ENCODE measurements at places on chromosomes 16 and 17.

DNA sequence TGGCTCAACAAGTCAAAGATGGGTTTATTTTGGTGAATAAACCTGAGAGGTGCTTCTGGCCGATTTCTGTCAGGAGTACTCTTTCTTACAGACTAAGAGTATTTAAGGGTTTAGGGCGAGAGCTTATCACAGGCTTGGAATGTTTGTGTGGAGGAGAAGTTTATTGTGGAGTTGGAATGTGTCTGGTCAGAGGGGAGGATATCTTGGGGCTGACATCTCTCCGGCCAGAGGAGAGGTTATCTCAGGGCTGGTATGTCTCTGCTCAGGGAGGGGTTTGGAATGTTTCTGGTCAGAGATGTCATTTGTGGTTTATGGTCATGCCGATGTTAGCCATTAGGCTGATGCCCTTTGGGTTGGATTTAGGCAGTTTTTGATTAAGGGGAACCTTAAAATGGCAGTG, 236.4 kb upstream of the EEF2KMT start:
- DNase-seq, result no peak

DNA sequence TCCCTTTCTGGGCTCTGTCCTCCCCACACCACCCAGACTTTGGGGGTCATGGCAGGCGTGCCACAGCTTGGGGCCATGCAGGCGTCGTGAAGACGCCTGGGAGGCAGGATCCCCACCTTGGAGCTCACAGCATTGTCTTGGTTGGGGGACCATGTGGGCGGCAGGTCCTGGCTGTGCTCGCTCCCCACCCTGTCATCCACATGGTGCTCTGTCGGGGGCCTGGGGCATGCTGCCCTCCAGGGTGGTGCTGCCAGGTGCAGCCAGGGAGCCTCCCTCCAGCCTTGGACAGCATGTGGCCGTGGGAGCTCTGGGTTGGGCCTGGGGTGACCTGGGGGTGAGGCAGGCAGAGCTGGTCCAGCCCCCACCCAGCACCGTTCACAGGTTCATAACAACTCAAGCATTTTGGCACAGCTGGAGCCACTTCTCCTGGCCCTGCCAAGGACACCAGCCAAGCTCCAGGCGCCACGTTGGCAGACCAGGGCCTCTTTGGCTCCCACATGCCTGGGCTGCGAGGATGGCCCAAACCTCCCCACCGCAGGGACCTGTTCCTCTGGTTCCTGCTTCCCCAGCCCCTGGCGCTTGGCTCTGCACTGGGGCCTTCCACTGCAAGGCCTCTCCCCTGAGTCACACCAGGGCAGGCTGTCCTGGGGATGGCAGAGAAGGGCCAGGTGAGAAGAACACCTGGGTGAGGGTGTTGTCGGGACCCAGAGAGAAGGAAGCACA, 15.1 kb upstream of the ATP6V0C start:
- no peak for DNase-seq

- no peak for DNase-seq
These were observed 101.2 kb downstream of the FTO start for GRCh38 chr16:53805113-53805512.

DNA sequence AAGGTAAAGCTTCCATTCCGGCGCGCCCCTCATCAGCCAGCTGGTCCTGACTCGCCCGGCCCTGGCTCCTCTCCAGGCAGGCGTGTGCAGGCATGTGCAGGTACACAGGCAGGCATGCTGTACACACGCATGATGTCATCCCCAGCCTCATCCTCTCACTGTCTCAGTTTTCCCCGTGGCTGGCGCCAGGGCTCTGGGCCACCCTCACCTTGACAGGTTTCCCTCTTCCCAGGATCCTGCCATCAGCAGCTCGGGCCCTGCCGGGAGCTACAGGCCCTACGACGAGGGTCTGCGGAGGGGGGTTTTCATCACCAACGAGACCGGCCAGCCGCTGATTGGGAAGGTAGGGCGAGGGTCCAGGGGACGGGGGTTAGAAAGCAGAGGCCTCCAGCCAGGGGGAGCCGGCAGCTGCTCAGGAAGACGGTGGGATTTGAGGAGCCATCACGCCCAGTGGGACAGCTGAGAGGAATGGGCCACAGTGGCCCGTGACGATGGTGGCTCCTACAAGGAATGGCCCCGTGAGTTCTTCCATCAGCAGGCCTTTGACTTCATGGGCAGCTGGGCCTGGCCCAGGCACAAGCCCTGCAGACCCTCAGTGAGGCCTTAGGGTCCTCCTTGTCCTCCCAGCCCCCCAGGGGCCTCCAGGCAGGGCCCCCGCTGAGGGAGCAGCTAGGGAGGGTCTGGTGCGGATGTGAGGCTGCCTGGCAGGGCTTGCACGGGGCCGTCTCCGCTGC, 8.5 kb downstream of the GAA start:
- DNase-seq, result no peak

DNA sequence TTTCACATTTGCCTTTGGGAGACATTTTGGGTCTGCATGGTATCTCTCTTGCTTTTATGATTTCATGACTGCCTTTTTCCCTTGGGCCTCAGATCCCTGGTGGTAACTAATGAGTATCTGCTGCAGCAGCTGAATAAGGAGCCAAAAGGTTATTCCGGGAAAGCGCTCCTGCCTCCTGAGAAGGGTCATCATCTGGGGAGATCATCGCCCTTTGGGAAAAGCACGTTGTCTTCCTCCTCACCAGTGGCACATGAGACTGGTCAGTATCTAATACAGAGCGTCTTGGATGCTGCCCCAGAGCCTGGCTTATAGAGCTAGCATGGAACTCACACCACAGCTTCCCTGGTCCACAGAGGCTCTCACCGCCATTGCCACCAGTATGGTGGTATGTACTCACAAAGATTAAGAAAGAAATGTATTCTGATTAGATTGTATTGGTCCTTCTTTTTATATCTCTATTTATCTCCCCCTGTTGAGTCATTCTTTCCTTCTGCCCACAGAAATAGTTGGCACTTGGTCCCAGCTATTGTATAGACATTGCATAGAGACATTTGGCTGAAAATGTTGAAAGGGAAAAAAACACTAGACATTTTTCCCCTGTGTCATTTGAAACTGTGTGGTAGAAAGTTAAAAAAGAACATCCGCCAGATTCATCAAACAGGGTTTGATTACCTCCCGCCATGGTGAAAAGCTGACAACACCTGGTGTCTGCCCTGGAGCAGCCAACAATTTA, 8.4 kb downstream of the TPPP3 start:
- no peak for DNase-seq

DNA sequence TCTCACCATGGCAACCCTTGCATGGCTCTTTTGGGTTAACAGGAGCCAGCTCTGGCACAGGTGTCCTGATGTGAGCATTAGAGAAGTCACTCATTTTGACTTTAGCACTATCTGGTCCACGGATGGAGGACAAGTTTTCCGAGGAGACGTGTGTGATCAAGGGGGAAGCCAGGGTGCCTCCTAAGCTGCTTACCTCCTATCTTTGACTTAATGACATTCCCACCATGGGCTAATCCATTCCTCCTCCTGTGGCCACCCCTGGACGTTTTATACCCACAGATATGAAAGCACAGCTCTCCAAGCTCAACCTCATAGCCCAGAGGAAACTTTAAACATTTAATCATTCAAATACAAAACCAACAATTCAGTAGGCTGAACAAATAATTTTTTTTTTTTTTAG, 18.8 kb downstream of the MPP2 start:
- DNase-seq, result no peak

DNA sequence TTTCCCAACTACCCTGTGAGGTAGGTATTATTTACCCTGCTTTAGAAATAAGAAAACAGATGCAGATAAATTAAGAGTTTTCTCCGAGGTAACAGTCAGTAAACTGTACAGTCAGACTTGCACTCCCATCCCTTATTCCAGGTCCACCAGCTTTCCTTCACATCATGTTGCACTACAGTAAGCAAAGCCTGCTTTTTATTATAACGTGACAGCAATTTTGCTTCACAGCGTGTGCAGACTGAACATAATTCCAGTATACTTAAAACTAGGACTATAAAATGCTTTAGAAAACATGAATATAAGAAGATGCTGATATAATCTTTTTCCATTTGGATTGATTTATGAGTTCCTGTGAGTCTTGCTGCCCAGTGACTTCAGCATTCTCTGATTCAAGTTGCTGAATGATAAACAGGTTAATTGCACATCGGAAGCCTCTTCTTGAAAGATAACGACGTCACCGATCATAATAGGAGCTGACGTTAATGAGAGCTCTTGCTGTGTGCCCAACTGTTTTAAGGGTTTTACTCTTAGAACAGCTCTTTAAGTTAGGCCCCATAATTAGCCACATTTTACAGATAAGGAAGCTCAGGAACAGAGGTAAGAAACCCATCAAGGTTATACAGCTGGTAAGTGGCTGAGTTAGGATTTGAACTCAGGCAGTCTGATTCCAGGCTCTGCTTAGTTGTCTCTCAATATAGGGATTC, 1.4 kb downstream of the LIG3 start:
- DNase-seq, result no peak

GRCh38 chr16:19784183-19784736, 66.2 kb downstream of the IQCK start:
- DNase-seq, result no peak

DNA sequence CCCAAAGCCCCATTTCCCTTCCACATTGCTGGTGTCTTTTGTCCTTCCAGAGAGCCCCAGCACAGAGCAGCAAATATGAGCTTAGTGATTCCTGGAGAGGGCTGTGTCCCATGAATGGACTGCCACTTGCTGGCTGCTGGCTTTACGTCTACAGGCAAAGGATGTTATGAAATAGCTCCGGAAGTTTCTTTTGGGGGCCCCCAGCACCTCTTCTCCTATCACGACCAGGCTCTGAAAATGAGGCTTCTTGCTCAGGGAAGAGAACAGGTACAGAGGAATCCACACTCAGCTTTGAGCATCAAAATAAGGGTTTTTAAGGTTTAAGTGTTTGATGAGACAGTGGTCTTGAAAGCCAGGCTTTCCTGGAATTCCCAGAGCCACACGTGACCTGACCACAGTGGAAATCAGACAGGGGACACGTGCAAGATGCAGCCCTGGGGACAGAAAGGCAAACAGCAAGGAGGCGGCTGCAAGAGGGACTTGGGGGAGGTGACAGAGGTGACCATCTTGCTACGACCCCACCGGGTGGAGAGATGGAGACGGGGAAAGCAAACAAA, 58.1 kb downstream of the ZDHHC7 start:
- no peak for DNase-seq

DNA sequence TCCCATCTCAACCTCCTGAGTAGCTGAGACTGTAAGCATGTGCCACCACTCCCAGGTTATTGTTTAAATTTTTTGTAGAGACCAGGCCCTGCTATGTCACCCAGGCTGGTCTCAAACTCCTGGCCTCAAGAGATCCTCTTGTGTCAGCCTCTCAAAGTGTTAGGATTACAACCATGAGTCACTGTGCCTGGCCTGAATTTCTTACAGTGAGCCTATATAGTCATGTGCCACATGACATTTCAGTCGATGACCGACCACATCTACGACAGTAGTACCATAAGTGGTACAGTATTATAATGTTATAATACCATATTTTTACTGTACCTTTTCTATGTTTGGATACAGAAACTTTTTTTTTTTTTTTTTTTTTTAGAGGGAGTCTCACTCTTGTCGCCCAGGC, 195.3 kb downstream of the STX8 start:
- no peak for DNase-seq

GRCh38 chr16:84246679-84247077, 6.9 kb upstream of the KCNG4 start:
- no peak for DNase-seq

DNA sequence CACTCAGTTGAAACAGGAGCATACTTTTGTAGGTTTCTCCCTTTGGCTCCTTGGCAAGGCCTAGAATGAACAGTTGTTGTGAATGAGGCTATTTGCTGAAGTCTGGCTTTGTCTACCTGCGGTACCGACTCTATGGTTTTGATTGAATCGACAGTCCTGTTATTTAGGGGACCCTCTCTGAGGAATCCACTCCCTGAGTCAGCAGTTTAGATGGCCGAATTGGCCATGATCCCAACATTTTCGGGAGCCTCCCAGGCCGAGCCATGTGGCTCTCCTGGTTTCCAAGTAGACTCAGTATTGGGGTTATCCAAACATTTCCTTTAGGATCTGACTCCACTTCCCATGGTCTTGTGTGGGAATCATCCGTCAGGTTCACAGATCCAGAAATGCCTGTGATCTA, 394.8 kb upstream of the MAF start:
- no peak for DNase-seq

DNA sequence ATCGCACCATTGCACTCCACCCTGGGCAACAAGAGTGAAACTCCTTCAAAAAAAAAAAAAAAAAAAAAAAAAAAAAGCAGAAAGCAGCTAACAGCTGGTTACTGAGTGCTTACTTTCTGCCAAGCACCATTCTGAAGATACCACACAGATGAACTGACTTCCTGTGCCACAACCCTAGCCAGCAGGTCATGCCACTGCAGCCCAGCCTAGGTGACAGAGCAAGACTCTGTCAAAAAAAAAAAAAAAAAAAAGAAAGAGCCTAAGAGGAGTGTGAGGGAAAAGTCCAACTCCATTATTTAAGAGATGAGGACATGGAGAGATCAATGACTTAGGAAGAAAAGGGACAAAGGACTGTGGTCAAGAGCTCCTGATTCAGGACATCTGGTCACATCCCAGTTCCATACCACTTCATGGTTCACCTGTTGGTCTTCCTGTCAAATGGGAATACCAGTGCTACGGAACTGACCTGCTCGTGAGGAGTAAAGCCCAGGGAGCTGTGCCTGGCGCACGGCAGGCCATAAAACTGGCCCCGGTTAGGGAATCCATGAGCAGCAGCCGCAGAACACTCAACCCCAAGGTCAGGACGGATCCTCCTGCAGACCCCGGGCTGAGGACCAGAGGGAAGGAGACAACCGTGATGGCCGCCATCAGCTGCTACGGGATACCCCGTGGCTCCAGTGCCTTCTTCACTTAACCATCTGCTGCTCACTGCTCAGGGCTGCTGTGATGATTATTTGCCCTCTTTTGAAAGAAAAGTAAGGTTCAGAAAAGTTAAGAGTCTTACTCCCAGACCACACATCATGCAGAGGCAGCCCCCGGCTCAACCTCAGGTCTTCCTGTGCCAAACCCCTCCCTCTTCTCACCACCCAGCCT, 950 bp downstream of the KLHDC4 start:
- no peak for DNase-seq

DNA sequence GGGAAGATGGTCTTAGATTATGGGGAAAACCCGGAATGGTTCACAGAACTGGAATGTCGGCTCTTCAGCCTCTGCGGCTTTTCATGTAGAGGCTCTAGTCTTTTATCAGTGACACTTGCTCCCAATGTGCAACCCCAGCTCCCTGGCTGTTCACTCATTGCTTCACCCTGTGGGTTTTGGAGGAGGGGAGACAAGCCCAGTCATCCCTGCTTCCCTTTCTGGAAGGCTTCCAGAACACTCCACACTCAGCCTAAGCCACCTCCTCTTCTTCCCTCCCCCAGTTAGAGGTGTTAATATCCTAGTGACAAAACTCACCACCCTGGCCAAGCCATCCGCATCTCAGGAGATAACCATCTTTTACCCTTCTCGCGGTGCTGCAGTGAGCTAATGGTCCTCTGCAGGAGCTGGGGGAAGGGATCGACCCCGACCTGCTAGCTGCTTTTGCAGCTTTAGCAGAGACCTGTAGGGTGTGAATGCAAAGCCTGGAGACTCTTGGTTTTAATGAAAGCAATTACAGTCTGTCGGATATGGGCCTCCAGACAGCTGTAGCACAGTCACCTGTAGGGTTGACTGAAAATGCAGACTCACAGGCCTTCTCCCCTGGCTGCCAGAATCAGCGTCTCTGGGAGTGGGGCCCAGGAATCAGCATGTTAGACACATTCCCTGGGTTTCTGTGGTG, 24.3 kb upstream of the LASP1NB start:
- no peak for DNase-seq
